ENCODE measurements at places on chromosomes 5 and 9.

DNA sequence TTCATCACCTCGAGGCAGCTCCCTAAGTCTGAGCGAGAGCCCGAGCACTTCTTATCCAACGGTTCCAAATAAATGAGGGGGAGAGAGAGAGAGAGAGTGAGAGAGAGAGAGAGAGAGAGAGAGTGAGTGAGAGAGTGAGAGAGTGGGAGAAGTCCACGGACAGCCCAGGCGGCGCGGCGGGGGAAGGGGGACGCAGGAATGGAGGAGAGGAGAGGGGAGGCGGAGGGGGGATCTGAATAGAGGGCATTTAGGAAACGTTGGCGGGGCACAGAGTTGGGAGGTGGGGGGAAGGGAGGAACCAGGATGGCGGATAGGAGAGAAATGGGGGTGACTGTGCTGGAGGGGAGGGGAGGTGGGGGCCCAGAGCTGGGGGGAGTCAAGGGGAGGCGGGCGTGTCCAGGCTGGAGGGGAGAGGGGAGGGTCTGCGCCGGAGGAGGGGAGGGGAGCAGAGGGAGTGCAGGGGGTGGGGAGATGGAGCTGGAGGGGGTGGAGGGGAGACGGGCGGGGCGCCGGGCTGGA, 398 bp upstream of the BASP1 start:
- peak; percentile 59 for DNase-seq

DNA sequence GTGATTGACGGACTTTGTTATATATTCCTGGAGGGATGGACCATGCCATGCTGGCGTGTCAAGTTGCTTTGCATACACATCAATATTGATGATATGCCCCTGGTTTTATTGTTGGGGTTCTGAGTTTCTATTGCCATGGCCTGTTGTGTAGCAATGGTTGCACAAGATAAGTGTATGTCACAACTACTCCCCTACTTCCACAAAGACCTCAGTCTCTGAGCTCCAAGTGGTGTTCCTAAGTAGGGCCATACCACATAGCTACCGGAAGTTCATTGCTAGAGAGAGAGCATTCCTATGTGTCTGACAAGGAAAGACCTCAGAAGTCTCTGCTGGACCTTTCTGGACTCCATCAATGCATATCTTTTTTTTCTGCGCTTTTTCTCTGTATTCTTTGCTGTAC, 19.8 kb downstream of the TXNDC8 start:
- DNase-seq = no peak

- DNase-seq = no peak
Observed at GRCh38 chr9:109317311-109317978, 3.4 kb downstream of the EPB41L4B start.

GRCh38 chr5:66739951-66740350, 143.8 kb downstream of the MAST4 start:
- DNase-seq = no peak

DNA sequence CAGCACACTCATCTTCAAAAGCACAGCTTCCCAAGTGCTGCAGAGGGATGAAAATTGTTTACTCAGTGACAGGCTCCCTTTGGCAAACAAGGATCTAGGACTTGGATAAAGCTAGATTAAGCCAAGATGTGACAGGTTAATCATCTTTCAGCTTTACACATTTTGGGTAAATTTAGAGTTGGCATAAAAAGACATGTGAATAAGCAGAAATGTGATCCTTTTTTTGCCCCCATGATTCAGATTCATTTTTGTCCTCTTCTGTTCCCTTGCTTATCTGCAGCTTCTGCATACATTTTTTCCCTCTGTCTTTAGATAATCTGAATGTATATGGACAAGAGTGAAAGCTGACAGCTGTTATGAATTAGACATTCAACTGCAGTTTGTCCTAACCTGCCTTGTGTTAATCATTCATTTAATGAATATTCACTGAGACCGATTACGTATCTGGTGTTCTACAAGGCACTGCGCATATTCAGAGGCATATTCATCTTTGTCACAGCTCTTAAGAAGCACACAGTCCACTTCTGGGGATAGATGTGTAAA, 19.6 kb downstream of the ADAMTSL1 start:
- no peak for DNase-seq

DNA sequence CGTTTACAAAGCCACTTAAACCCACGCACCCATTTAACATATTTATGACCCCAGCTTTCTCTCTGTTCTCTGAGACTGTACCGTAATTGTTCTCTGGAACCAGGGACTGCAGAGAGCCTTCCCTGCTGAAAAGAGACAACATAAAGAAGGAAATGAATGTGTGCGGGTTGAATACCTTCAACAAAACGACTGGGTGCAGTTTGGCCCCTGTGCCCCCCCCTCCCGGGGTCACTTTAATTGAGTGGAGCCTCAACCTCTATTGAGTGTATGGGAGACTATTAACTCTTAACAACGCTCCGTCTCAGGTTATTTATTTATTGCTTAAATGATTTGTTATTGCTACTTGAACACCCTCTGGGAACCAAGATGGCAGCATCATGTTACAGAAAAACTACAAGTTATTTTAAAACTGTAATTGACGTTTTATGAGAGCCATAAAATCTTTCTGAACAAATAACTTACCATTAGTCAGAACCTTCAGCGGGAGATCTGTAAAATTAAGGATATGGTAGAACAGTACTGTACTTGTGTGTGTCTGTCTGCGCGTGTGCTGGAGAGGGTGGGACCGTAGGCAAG, 70.6 kb downstream of the GAS1 start:
- no peak for DNase-seq

- no peak for DNase-seq
Observed at GRCh38 chr5:176446884-176447590, 1.1 kb upstream of the FAF2 start.
